ENCODE measurements at places on chromosomes 4 and X.

DNA sequence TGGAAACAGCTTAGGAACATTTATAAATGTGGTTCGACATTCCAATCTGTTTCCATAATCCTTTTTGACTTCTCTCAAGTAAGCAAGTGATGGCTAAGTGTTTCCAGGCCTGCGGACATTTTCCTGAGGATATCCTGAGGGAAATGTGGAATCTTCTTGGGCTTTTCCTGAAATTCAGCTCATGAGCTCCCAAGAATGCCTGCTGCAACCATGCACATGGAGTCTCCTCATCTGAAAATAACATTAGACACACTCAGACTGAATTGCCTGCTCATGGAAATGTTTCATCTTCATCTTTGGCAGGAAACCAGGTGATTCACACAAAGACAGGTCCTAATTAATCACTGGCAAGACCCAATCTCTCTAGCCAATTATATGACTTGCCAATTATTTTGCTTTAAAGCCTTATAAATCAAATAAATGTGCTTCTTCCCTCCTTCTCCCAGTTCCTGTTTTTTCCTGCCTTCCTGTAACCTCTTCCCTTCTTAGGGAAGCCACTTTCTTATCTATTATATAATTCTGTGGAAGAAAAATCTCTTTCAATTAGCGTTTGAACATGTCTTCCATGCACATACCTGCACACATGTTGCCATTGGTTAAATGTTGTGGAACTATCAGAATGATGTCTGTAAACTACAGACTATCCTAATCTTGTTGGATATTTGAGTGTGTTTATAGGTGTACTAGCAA, 104.6 kb upstream of the MXRA5 start:
- no peak for DNase-seq

DNA sequence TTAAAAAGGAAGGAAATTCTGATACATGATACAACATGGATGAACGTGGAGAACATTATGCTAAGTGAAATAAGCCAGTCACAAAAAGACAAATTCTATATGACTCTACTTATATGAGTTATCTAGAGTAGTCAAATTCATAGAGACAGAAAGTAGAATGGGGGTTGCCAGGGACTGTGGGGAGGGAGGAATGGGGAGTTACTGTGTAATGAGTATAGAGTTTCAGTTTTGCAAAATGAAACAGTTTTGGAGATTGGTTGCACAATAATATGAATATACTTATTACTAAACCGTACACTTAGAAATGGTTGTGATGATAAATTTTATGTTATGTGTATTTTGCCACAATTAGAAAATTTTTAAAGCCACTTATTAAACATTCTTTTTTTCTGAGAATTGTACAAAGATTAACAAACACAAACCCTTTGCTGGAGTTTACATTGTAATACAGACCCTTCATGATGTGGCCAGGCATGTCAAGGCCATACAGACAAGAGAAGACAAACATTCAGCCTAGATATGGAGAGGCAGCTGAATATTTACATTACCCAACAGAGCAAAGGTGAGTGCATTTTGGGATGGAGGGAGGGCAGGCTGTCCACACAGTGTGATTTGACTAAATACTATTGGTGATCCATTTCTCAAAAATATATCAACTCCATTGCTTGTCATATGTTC, 21.2 kb upstream of the GPC3 start:
- no peak for DNase-seq

GRCh38 chr4:110247591-110247990, 49.2 kb upstream of the ELOVL6 start:
- no peak for DNase-seq

DNA sequence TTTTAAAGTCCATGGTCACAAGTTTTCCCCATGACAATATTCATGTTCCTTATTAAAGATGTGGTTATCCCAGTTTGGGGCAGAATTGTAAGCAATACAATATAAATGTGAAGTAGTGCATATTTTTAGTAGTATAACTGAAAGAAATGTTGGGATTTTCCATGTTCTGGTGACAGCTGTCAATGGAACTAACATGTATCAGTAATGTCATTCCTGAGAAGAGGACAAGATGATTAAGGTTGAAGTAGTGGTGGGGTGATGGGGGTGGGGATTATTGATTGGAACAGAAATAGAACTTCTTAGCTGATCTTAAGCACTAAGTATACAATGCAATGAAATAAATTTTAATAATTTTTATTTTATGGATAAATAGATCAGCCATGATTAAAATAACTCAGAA, 81.6 kb downstream of the PDHA2 start:
- DNase-seq = no peak

GRCh38 chr4:69051576-69051943, 44.7 kb upstream of the UGT2B7 start:
- no peak for DNase-seq

DNA sequence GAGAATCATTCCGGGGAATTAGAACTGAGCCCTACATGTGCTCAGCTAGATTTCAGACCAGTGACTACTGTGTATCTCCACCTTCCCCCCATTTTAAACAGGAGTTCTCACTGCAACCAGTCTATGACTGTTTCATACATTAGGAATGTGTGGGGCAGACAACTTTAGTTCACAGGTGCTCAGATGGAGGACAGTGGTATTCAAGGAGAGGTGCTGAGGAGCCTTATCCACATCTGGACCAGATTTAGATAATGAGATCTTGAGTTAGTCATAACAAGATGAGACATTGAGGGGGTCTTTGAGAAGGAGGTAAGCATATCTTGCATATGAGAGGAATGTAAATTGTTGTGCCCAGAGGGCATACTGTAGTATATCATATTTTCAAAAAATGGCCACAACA, 32.8 kb upstream of the RELL1 start:
- no peak for DNase-seq

GRCh38 chr4:168659741-168660465, 163.1 kb downstream of the PALLD start:
- DNase-seq = no peak

GRCh38 chrX:65846974-65847373, 179.5 kb downstream of the MSN start:
- no peak for DNase-seq

DNA sequence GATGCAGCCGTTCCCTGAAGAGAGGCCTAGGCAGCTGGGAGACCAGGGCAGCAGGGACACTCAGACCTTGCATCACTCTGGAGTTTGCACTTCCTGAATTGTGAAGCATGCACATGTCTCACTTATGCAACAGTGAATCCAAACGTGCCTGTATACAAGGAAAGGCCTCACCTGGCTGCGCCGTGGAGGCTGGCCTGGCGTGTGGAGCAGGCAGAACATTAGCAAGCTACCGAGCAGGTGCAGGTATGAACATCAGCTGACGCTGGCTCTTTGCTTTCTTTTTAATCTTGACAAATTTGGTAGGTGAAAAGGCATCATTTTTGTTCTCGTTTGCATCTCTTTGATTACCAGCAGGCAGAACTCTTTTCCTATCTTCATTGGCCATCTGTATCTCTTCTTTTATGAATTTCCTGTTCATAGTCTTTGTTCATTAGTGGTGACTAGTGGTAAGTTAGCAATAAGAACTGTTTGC, 37.1 kb upstream of the IRAK1 start:
- no peak for DNase-seq

- no peak for DNase-seq
Measured at GRCh38 chr4:4969298-4969697, 50.0 kb downstream of the CYTL1 start.

- DNase-seq = no peak
Measured at GRCh38 chr4:123807866-123808265, 411.3 kb downstream of the SPRY1 start.

DNA sequence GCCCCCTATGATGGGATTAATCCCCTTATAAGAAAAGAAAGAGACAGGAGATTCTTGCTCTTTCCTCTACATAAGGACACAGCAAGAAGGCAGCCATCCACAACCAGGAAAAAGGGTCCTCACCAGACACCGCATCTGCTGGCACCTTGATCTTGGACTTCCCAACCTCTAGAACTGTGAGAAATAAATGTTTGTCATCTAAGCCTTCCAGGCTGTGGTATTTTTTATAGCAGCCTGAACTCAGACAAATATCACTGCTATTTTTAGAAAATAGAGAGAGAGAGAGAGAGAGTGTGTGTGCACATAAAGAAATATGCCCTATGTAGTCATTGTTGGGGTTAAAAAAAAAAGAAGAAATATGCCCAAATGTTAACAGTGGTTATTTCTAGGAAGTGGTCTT, 104.2 kb downstream of the PAPSS1 start:
- DNase-seq = no peak

GRCh38 chrX:22063284-22063683, 31.2 kb downstream of the PHEX start:
- DNase-seq = peak; percentile 78

DNA sequence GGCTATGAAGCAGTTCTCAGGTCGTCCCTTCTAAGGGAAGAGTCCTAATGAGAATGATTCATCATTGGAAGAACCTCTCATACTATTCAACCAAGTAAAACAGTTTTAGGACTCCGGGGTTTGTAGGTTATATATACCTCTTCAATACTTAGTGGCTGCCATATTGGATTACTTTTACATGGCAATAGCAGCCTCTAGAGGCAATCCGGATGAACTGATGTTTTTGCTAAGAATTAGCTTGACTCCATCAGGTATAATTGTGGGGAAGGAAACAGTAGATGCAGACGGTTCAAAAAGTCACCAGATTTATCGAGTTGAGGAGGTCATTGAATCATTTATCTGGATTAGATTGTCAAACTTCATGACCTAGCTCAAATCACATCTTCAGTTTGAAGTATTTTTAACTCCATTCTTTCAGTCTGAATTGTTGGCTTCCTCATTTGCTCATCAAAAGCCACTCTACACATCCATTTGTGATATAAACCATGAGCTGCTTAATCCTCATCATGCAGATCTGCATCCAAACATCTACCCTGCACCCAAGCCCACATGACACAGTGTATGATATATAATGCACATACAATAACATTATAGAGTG, 28.4 kb downstream of the GUCY1B1 start:
- peak; percentile 59 for DNase-seq

DNA sequence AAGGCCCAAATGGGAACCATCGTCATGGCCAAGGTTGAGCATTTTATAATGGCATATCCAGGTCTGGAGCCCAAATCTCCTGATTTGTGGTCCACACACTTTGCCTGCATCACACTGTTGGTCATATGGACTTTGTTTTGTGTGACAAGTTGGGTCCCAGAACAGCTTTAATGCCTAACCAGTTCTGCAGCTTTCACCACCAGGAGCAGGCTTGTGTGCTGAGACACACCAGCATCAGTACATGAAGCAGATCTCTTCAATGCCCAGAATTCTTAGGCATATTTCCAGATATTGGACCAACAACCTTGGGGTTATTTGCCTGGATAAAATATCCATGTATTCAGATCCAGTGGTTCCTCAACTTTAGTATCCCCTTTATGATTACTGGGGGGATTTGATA, 371.3 kb downstream of the FBXW7 start:
- no peak for DNase-seq

DNA sequence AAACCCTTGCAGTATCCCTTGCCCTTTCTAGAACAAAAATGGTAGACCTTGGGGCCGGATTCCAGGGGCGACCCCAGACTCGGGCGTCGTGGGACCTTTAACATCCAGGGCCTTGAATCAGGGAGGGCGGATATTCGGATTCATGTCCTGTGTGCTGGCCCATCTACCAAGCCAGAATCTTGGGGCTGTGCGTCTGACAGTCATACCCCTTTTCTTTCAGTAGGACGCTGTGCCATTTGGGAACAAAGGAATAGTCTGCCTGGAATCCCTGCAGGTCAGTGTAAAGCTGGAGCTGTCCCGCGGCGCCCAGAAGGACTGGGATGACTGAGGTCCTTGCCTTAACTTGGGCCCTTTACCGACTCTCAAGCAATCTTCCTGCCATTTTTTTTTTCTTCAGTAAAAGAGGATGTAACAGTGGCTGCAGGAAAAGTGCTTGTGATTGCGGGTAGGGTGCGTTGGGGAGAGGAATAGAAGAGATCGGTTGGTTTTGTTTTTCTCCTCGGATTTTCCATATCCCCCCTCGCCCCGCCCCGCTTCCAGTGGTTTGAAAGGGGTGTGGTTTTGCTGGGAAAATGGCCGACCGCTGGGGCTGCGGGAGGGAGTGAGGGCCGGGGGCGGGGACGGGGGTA, 518 bp downstream of the ARMCX1 start:
- peak; percentile 2 for DNase-seq

- DNase-seq = no peak
Measured at GRCh38 chr4:170025523-170026252, 507 bp downstream of the MFAP3L start.

DNA sequence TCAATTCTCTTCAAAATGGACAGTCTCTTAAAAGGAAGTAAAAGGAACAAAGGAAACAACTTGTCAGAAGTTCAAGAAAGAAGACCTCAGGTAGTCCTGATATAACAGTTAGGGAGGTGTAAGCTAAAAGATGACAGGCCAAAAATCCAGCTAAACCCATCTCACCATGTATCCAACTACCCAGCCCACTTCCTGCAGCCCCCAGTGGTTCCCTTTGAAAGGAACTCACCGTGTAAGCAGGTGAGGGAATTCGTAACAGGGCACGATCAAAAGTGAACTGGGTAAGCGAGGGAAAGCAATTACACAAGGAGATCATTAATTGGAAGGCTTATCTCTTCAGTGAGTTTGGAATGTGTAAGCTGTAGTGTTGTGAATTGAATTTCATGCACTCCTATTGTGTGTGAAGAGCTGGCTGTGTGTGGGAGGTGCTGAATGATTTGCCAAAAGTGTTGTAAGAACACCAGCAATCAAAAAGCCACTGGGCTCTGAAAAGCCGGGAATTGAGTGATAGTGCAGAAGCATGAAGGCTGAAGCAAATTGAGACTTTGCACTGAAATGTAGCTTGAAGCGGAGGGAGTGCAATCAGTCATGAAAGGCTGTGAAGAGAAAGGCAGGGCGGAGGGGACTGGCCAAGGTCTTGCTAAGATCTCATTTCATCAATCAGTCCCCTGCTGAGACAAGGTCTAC, 914.2 kb upstream of the LCORL start:
- DNase-seq = no peak

DNA sequence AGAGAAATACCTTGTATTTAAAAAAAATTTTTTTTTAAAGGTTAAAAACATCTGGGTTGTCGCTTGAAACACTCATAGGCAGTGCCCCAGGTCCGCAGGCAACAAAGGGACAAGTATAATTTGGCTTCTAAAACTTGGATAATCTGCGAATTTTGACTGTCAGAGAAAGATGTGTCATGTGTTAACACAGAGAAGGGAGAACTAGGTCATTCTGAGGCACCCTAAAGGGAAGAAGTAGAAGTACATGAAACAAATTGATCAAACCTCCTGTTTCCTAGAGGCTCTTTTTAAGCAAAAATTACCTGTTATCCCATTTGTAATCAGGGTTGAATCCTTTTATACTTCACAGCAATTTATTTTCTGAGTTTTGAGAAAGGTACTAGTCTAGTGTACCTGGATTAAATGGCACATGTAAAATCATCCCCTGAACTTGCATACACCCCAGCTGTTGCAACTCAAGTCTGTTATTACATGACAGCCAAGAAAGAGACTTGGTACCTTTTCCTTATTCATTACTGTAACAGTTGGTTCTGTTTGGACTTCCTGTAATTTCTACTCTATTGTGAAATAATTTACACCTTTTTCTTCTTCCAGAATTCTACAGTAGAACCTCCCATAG, 1.7 kb downstream of the SRD5A3 start:
- DNase-seq = peak; percentile 13

GRCh38 chr4:7801001-7801400, 138.7 kb downstream of the AFAP1 start:
- DNase-seq = no peak

- DNase-seq = no peak
Measured at GRCh38 chr4:41256131-41256739, 493 bp upstream of the UCHL1 start.

Measured in B cell (primary cell).